ENCODE measurements at places on chromosomes 2 and 18.

DNA sequence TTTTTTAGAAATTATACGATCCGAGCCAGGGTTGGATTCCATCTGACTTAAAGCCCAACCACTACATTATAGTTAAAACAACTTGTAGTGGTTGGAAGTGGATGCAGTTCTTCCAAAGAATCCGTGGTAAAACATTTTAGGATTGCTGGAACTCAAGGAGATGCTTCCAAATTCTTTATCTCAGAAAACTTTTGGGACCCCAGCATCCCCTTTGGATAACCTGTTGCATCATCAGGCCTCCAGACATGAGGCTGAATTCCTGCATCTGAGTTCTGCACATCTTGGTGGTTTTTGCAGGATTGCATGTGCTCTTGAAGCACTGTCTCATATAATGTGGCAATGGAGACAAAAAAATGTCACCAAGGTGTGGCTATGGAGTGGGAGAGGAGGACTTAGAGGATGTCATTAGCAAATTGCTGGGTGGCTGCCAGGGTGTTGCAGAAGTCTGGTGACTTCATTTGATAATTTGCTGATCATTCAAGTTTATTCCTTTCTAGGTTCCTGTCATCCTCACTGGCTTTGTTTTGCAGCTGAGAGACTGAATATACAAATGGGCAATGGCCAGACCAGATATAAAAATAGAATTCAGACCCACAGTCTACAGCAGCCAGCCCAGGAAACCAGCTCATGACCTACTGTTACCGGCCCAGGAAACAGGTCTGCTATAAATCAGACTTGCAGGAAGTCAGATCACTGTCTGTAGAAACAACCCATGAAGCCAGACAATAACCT is 207.7 kb downstream of the BCL2 start:
- no peak for DNase-seq

GRCh38 chr2:78993518-78994148 is 31.9 kb upstream of the REG3G start:
- DNase-seq: no peak

GRCh38 chr2:69846182-69847067 is 17.0 kb downstream of the GMCL1 start:
- DNase-seq: no peak

GRCh38 chr2:200131307-200131706 is 175.2 kb upstream of the SPATS2L start:
- DNase-seq: no peak

GRCh38 chr18:63241760-63242159 is 77.8 kb downstream of the BCL2 start:
- DNase-seq: no peak

- DNase-seq: no peak
These were observed 23.1 kb downstream of the ST3GAL5 start for GRCh38 chr2:85865539-85866164.

DNA sequence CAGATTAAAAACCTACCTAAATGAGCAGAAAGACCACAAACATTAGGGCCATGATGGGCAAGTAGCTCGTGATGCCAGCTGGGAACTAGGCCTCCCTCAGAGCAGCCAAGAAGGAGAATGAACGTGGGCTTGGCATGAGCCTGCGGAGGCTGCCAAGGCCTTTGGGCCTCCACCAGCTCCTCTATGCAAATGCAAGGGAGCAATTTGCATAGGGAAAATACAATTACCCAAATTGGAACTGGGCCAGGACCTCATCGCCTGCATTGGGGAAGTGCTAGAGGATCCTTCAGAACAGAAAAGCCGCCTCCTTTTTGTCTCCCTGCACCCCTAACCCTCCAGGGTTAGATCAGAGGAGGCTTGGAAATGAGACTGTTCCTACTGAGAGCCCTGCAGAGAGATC is 326.4 kb downstream of the SMAD2 start:
- no peak for DNase-seq

- peak; percentile 58 for DNase-seq
These were observed 69.5 kb downstream of the ARL4C start for GRCh38 chr2:234427081-234428061.

DNA sequence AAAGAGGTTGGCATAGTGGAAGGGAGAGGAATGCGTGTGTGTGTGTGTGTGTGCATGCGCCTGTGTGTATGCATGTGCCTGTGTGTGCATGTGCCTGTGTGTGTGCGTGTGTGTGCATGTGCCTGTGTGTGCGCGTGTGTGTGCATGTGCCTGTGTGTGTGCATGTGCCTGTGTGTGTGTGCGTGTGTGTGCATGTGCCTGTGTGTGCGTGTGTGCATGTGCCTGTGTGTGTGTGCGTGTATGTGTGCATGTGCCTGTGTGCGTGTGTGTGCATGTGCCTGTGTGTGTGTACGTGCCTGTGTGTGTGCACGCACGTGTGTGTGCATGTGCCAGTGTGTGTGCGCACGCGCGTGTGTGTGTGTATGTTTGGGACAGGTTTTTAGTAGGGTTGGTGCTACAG is 205.1 kb downstream of the MEMO1 start:
- DNase-seq: no peak

DNA sequence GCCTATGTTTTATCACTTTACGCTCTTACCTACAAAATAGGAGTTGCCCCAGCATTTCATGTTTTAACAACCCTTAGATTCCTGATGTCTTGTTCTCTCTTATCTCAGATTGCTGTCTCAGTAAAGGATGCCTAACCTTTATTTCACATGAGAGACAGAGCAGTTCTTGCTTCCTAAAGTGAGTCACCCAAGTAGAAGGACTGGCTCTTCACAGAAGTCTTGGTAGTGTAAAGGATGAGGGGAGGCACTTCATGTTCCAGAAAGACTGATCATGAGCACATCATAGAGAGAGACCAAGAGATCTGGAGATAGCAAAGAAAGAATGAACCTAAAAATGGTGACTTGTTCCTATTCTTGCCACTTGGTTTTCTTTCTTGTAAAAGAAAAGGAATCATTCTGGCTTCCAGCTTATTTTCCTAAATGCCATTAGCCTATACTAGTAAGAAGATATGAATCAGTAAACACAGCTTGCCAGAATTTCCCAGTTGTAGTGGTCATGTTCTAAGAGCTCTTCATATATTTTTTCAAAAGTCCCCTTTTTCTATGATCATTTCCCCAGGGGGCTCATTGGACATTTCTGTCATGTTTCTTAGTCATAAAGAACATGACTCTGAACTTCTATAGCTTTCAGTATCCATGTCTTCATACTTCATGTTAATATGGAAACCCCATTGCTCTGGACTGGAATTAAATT is 54.9 kb downstream of the MAPRE2 start:
- no peak for DNase-seq

- no peak for DNase-seq
These were observed 112.8 kb upstream of the RASGRP3 start for GRCh38 chr2:33363325-33364298.

GRCh38 chr2:6392966-6393365 is 472.7 kb downstream of the CMPK2 start:
- DNase-seq: no peak

DNA sequence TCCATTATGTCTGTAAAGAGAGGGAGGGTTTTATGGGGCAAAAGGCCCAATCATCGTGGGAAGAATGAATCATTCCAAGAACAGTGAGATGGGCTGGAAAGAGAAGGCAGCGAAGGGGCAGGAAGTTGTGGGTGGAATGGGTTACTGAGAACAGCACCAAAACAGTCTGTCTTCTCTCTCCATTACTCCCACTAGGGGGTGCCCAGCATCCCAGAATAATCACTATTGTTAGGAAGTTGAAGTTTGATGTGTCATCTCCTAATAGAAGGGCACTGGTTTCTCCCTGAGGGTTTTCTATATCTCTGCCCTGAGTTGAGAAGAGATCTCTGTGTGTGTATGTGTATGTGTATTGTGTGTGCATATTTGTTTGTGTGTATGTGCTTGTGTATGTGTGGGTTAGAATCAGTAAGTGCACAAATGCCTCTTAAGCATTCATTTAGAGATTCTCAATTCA is 76.6 kb upstream of the MAP4K3 start:
- DNase-seq: peak; percentile 44

GRCh38 chr18:35502052-35502451 is 4.3 kb upstream of the INO80C start:
- DNase-seq: no peak

DNA sequence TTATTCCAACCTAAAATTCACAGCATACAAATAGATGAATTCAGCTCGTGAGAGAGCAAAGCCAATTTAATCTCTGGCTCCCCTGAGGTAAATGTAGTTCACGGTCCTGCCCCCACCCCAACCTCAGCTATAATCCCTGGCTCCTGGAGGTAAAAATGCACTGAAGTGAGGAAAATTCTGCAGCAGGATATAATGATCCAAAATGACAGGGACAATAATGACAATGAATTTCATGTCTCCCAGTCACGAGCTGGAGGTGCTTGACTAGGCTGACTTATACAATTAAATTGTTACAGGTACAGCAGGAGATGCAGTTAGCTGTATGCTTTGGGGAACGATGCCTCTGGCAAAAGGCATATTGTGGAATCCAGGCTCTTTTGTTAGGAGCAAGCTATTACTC is 82.0 kb downstream of the GPD2 start:
- no peak for DNase-seq

GRCh38 chr2:95021847-95022246 is 3.7 kb upstream of the MAL start:
- DNase-seq: no peak

DNA sequence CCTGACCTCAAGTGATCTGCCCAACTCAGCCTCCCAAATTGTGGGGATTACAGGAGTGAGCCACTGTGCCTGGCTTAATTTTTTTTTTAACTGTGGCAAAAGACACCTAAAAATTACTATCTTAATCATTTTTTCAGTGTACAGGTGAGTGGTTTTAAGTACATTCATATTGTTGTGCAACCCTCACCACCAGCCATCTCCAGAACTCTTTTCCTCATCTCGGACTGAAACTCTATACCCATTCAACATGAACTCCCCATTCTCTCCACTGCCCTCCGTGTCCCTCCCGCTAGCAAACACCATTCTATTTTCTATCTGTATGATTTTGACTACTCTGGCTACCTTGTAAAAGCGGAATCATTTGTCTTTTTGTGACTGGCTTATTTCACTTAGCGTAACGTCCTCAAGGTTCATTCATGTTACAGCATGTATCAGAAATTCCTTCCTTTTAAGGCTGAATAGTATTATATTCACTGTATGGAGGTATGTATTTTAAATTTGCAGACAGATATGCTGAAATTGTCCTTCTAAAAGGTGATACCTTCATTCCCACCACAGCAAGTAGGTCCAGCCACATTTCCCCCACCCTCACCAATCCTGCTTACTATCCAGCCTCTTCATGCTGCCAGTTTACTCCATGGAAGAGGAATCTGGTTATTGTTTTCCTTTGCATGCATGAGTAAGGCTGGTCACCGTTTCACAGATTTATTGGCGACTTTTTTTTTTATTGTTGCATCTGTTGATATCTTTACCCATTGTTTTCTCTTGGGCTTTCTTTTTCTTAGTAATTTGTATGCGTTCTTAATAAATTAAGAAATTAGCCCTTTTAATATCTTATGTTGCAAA is 40.6 kb upstream of the ANXA4 start:
- DNase-seq: no peak

GRCh38 chr2:222561817-222562645 is 93.9 kb downstream of the FARSB start:
- DNase-seq: peak; percentile 47

- peak; percentile 20 for DNase-seq
These were observed 2.1 kb upstream of the TRABD2A start for GRCh38 chr2:84882775-84883550.

DNA sequence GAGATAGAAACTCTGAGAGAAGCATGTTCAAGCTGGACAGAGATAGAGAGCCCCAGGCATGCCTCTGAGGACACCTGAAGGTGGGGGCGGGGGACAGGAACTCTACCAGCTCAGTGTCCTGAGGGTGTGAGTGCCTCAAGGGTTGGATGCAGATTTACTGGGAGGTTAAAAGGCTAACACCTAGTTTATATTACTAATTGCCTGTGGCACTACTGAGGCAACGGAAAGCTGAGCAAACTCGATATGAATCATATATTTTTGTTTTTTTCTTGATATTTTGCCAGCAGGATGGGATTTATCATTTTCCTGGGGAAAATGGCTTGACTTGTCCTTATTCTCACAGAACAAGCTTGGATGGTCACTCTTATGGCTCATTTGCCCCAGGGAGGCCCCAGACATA is 319.5 kb downstream of the ALK start:
- DNase-seq: no peak

DNA sequence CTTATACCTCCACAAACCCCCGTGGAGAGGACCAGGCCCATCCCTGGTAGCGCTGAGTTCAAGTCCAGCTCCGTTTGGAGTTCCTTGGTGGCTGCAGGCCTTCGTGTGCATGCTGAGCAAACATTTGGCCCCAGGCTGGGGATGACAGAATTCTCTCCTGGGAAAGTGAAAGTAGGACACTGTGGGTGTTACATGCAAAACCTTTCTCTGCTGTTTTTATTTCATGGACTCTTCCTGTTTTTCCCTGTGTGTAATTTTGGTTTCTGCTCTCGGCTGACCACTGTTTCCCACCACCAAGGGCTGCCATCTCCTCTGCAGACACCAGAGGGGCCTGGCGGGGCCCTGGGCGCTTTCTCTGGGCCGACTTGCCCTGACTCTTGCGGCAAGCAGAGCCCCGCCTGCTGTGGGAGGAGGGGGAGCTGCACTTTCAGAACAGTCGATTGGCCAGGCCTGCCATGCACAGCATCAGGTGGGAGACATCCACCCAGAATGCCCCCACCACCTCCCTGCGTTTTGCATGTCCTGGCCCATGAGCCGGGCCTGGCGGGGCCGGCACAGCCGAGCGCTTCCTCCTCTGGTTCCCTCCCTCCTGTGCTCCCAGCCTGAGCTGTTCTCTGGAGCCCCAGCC is 102.4 kb downstream of the CABLES1 start:
- DNase-seq: peak; percentile 76

- no peak for DNase-seq
These were observed 156.5 kb downstream of the COL6A3 start for GRCh38 chr2:237257471-237257951.

- DNase-seq: no peak
These were observed 55.0 kb downstream of the LYPD6 start for GRCh38 chr2:149385350-149385749.

DNA sequence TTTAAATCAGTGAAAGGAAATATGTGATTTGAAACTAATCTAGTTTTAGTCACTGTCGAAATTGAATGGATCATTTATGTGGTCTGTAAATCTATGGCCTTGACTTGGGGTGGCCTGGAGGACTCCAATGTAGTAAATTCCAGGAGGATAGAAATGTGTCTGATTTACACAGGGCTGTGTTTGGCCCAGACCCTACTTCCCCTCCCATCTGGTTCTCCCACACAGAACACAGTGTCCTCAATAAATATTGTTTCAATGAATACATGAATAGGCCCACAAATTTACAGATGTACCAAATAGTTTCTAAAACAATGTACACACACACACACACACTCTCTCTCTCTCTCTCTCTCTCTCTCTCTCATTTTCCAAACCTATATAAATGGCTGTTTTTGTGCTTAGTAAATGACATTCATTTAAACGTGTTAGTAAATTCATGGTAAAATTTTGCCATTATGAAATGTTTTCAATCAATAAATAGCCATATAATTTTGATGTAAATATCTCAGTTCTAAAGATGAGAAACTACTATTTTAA is 1.9 kb downstream of the CCDC68 start:
- DNase-seq: no peak

- no peak for DNase-seq
These were observed 10.6 kb downstream of the MFSD6 start for GRCh38 chr2:190418727-190419126.

- DNase-seq: no peak
These were observed 46.5 kb downstream of the TMEFF2 start for GRCh38 chr2:192148241-192148619.

All from activated CD8-positive, alpha-beta T cell treated with anti-CD3 and anti-CD28 coated beads, Interleukin-2, amount 10 ng/mL, durations not matched to agents 7 days and 5 days (primary cell).